ENCODE measurements at places on chromosomes 6 and 20.

DNA sequence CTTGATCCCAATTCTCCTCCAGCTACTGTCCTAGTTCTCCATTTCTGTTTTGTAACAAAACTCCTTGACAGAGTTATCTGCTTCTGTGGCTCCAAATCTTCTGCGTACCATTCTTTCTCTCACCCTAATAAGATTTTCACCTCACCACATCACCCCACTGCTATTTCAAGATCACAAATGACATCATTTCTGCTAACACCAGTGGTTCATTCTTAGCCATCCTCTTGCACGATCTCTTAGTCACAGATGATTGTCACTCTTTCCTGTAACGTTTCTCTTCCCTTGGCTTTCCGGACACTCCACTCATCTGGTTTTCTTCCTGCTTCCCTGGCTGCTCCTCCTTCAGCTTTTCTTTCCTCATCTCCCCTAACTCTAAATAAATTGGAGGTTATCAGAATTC, 56.8 kb upstream of the FABP7 start:
- no peak for DNase-seq

- DNase-seq: no peak
These were observed at the start of gene GPSM3 for GRCh38 chr6:32192608-32193039. GPSM3 (minus strand) TSS chr6:32192643; CDS start chr6:32192513, 130 bp downstream.

DNA sequence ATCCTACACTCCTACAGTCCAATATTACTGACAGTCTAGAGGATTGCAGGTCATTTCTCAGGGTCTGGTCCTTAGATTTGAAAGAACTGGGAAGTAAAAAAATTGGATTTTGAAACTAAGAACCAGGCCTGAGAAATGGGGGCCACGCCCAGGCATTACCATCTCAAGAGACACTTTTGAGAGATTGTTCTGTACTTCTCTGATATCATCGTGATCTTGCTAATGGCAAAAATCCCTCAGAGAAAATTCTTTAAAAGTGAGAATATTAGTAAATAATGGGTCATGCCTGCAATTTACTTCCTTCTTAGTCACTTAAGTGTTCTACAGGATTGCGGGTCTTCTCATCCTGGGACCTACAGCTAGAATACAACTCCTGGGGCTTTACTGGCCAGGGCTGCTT, 42.0 kb upstream of the HIVEP1 start:
- DNase-seq: no peak

GRCh38 chr6:154605178-154605881, 94.8 kb upstream of the CNKSR3 start:
- no peak for DNase-seq

GRCh38 chr6:112169541-112169940, 82.2 kb downstream of the FAM229B start:
- no peak for DNase-seq

DNA sequence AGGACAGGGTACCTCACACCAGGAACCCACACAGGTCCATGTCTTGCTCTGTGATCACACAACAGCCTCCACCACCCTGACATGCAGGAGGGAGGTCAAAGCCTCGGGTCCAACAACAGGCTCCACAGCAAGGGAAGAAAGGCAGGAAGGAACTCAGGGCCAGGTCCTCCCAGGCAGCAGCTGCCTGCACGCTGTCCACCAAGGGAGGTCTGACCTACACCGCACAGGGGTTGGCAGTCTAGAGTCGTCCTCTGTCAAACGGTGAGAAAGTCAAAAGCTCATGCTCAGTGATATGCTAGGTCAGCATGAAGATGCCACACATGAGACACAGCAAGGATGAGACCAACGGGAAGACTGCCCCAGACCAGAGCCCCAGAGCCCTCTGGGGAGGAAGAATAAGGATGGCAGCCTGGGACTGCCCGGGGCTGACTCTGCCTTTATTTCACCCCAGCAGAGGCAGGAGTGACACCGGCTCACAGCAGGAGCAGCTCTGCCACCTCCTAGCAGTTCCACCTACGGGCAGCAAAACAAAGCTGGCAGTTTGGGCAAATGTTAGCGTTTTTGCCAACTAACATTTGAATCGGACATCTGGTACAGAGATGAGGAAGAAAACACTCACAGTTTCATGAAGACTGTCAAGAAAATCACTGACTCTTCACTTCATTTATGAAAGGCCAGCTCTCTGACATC, 8.5 kb downstream of the GMEB2 start:
- peak; percentile 13 for DNase-seq

DNA sequence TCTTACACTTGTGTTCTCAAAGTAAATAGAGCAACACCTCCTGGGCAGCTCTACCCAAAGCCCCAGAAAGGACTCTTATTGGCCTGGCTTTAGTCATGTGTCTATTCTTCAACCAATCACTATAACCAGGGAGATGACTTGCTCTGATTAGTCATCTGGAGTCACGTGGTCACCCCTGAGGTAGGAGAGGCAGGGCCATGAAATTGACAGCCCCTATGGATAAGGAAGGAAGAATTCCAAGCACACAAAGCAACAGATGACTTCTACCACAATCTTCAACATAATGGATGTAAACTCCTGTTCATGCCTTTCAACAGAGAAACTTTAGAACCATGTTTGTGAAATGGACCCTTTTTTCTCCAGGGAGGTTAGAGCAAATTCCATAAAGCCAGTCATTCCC, 24.6 kb upstream of the EYA2 start:
- no peak for DNase-seq

DNA sequence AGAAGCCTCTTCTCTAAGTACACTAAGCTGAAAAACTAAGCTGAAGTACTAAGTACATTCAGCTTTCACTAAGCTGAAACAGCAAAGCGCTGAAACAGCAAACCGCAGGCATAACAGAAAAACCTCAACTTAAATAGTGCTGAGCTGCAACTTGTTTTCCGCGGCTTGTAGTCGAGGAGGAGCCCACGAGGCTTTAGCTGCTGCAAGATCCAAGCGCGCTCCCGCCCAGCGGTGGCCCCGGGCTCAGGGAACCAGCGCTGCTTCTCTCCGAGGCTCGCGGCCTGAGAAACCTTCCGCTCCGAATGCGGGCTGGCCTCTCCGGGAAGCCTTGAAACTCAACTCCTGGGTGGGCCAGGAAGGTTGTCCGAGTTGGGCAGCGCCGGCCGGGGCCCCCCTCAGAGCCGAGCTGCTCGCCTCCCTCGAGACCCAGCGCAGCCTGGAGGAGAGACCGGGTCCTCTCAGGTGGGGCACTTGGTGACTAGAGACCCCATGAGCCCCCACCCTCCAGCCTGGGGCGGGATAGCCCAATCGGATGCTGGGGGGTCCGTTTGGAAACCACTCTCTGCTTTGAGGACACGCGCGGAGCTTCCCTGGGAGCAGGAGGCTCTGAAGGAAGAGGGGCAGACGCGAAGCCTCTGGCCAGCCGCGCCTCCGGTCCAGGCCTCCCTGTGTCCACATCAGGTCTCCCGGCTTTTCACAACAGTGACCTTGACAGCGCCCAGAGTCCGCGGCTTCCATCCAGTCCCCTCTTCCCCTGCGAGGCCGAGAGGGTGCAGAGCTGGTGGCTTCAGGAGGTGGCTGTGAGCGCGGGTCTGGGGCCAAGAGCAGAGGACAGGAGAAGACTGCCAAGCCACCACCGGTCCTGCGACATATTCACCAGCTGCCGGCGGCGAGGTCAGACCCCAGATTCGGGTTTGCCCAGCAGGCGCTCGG, 38.1 kb upstream of the HLA-E start:
- DNase-seq: peak; percentile 88

GRCh38 chr6:18289283-18289682, 25.0 kb upstream of the DEK start:
- no peak for DNase-seq

DNA sequence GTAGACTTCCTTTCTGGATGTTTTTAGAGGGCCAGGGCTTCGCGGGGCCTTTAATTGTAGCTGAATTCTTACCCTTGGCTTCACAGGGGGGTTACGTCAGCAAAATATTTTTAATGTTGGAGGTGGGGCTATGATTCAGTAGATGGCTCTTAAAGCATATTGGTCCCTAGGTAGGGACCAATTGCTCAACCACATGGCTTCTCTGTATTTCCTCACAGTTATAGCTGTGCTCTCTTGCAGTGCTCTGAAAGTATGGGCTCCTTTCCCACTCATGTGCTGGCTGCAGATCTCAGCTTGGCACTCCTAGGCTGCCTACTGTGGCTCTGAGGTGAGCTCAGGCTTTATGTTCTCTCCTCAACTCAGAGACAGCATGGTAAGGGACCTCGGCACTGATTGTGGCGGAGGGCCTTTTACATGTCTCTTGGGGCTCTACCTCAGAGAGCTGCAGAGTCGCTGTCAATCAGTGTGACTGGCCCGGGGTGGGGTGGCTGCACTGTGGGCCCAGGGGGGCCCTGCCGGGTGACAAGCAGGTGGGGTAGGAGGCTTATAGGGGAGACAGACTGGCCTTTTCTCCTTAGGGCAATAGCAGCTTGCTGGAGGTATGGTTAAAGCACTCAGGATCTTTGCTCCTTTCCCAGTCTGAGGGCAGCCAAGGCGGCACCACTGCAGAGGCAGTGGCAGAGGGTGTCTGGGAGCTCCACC, 318.0 kb downstream of the DOK5 start:
- DNase-seq: no peak

DNA sequence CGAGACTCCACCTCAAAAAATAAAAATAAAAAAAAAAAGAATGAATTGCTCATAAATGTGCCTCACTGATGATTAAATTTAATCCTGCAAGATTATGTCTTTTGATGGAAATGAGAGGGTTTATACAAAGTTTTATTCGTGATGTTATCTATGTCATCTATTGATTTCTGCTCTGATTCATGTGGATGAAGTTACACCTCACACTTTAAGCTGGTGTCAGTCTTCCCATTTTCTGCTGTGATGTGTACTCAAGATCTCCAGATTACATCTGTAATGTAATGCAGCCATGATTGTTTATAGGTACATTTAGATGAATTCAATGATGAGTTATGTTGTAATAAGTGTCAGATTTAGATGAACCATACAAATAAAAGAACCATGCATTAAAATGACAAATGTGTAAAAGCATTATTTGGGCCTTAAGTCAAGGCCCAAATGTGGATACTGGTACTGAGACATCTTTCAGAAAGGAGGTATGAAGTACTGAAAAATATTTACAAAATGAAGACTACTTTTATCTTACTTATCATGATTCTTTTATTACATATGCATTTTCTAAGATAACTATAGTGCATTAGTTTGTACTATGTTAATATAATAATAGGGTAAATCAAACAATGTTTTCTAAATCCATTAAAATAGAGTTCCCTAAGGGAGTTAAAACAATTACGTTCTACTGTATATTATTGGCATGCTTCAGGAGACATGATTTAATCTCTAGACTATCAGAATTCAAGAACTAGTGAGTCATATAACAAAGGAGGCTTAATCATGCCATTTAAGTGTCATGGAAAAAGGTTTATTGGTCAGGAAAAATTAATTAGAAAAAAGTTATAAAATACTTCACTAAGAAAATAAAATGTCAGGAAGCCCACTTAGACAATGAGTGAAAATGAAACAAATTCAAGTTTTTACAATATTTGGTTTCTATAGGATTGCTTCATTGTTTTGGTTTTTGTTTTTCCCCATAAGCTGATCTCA, 34.5 kb downstream of the HCRTR2 start:
- no peak for DNase-seq

DNA sequence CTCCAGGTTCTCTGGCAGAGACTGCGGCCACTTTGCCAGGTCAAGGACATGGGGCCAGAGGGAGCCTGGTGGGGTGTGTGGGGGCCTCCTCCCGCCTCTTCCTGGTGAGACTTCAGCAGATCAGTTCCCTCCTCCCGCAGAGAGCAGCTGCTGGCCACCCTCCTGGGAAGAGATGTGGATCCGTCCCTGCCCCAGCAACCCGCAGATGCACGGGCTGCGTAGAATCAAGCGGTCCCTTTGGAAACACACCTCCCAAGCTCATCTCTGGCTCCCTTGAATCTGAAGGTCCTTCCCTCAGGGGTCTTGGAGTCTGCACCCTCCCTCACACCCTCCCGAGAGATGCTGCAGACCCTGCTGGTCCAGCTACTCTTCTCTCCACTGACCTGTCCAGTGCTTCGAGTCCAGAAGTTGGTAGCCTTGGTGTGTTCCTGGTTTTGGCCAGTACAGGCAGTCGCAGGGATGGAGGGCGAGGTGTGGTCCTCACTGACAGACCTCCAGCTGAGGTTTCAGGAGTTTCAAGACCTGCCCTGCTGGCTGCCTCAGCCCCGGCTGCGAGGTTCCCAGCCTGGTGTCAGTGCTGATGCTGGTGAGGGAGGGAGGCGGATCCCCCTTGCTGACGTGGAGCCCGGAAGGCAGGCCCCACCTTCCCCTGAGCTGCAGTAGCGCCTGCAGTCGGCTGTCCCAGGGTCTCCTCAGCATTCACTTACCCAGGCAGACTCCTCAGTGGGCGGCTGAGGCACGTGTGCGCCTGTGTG, at the start of gene NPBWR2:
TSS of gene NPBWR2 (minus strand) at position 585 of the 755 bp plus-strand sequence. CDS start 734 bp downstream, outside the sequence.
- DNase-seq: peak; percentile 90

- no peak for DNase-seq
These were observed 62.3 kb downstream of the UTRN start for GRCh38 chr6:144347448-144347759.

DNA sequence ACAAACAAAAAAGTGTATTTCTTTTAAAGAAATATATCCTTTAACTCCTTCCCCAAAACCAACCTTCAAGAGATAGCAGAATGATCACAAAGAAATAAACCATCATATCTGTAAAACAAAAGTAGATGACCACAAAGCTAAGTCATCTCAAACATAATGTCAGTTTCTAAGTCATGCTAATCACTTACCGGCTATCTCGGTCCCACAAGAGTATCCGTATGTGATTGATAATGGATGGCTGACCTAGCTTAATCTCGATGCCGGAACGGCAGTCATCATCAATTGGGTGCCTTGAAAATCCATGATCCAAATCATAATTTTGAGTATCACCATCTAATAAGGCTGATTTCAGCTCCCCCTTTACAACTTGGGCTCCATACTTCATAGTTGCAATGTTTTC, 59.7 kb downstream of the BTBD9 start:
- no peak for DNase-seq

DNA sequence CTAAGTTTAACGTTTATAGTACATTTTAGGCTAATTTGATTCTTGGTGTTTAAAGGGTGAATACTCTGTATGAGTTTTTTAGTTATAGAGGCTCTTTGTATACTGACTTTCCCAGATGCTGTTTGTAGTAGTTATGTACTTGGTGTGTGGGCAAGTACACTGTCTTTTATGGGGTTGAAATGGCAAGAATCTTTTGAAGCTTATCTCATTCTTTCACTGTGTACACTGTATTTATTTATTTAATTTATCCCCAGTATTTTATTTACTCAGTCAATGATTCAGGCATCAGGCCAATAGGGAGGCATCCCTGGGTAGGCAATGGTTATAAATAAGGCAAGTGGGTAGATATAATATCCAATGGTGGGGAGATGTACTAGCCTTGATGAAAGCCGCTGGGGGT, 277.0 kb upstream of the PTCHD4 start:
- no peak for DNase-seq

DNA sequence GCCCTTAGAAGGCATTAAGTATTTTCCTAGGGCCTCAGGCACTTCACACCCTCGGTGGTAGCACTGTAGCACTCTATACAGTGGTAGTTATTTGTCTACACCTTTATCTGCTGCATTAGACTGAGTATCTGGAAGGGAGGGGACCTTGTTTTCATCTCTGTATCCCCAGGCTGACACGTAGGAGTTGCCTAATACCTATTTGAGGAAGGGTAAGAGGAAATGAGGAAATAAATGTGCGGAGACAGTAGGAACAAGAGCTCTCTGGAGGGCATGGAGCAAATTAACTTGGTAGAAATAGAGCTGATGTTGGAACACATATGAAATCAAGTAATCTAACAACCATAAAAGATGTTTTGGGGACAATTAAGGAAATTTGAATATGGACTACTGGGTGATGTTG, 3.9 kb downstream of the CNPY3 start:
- DNase-seq: peak; percentile 3

Data from posterior cingulate gyrus (tissue), 11 donors.